ENCODE measurements at places on chromosomes 7 and 10. TPM values are rescaled to one million over a fixed set of nuclear protein-coding genes. Genes with fewer than 3 reads are reported as not detected.

GRCh38 chr10:30752481-30752881, 122.9 kb upstream of the LYZL2 start:
- no peak overlapping the region for H3K4me3 ChIP-seq
- no peaks in the 10 kb centered on the region for H3K36me3 ChIP-seq
- no peak overlapping the region for H3K27ac ChIP-seq
- peaks cover 16% of the 10 kb centered on the region for H3K27me3 ChIP-seq
- H3K4me1 ChIP-seq = no peaks in the 10 kb centered on the region

DNA sequence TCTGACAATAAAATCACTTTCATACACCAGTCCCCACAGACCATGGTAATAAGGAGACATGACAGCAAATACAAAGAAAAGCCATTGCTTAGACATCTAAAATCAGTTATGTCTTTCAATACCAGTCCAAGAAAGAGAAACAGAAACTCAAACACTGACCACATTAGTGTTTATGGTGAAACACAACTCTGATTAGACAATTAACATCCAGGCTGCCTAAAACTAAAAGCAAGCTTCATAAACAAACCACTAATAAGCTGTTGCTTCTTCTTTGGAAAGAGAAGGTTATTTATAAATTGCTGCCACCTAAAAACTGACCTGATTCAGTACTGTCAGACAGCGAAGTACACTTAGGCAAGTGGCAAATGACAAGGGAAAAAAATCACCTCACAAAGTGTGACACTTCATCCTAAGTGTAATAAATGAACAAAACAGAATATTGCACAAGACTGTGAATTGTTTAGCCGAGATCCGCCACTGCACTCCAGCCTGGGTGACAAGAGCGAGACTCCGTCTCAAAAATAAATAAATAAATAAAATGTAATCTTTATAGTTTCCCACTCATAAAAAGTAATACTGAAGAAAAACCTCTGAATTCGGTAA, 277.4 kb downstream of the PARD3 start:
- H3K4me3 ChIP-seq = no peak overlapping the region
- no peaks in the 10 kb centered on the region for H3K36me3 ChIP-seq
- H3K27me3 ChIP-seq = no peaks in the 10 kb centered on the region

DNA sequence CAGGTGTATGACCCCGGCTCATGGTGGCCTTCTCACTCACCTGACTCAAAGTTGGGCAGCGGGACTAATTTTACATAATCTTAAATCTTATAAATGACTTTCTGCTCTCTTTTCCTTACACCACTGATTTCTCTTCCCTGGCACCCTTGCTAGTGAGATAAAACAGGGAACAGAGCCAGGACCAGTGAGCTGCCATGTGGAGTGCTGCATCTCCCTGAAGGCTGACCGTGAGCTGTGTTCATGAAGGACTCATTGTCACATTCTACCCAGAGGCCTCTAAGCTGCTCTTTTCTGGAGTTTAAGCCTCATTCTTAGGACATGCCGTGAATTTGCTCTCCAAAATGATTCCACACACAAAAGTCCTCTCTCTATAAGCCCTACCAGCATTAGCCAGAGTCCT, 762.3 kb downstream of the AUTS2 start:
- DNase-seq = no peak
- no peak overlapping the region for H3K4me3 ChIP-seq
- no peaks in the 10 kb centered on the region for H3K27me3 ChIP-seq
- H3K27ac ChIP-seq = no peak overlapping the region
- peaks cover 1% of the 10 kb centered on the region for H3K36me3 ChIP-seq
- H3K4me1 ChIP-seq = peaks cover 10% of the 10 kb centered on the region

DNA sequence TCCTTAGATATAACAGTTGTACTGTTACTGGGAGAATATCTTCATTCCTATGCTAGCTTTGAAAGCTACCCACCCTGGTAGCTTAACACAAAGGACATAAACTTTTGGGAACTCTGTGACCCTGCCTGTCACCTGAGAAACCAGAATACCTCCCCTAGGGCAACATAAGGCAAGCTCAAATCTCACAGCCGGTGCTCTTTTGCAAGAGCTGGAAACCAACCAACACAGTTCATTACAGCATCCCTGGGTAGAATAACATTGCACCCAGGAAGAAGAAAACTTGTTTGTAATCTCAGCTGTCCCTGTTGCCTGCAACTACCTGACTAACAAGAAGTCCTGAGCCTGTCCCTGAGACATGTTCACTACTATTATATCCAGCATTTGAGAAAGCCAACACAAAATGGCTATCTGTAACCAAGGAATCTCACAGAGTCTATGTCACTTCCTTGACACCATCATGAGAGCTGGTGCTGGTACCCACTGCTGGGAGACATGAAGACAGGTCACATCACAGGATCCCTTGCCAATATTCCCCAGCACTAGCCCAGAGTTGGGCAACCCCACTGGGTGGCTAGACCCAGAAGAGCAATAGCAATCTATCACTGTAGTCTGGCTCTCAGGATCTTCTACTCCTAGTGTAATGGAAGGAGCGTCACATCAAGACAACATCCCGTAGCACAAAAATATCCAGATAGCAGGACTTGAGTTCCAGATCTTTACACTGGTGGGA, 31.3 kb downstream of the AKR1C3 start:
- H3K4me3 ChIP-seq = no peak overlapping the region
- H3K27me3 ChIP-seq = no peaks in the 10 kb centered on the region
- no peak for DNase-seq
- H3K27ac ChIP-seq = no peak overlapping the region

DNA sequence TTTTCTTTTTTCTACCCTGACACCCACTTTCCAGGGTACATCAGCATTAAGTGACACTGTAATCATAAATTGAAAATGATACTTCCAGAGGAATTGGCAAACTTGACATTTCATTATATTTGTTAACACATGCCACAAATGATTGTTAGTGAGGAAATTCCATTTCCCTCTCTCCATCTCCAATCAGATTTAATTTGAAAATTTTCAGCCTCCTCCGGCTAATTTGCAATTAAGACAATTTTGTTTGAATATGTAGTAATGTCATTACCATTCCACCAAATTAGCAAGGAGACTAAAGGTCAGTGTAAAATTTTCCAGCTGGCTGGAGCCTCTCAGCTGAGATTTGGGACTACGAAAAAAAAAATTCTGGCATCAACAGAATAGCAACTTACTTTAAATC, 242.7 kb downstream of the FOXP2 start:
- H3K27ac ChIP-seq = no peak overlapping the region
- no peaks in the 10 kb centered on the region for H3K4me1 ChIP-seq
- no peak overlapping the region for H3K4me3 ChIP-seq
- no peak for DNase-seq

- H3K4me1 ChIP-seq = no peaks in the 10 kb centered on the region
These were observed 450.9 kb upstream of the CNTNAP2 start for GRCh38 chr7:145665499-145666258.

DNA sequence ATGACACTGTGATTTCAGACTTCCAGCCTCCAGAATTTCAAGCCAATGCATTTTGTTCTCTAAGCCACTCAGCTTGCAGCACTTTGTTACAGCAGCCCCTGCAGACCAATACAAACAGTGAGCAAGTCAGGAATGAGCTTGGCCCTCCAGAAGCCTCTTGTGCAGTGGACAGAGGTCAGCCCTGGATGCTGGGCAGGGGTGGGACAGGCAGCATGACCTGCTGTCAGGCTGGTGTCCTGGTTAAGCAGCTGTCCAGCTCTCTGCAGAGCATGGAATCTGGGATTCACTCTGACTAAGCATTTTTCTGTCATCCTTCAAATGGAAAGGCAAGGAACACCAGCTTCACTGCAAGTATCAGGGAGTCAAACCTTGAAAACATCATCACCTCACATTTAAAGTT, 85.5 kb upstream of the GDF10 start:
- no peak for DNase-seq
- H3K4me3 ChIP-seq = no peak overlapping the region
- no peak overlapping the region for H3K27ac ChIP-seq
- H3K4me1 ChIP-seq = no peaks in the 10 kb centered on the region

GRCh38 chr10:844552-844951, 87.0 kb downstream of the LARP4B start:
- no peak for DNase-seq
- peaks cover 32% of the 10 kb centered on the region for H3K4me1 ChIP-seq
- H3K27ac ChIP-seq = no peak overlapping the region
- peaks cover 78% of the 10 kb centered on the region for H3K36me3 ChIP-seq

GRCh38 chr7:55980266-55980665, 15.9 kb downstream of the NIPSNAP2 start:
- DNase-seq = no peak
- peaks cover 62% of the 10 kb centered on the region for H3K36me3 ChIP-seq
- no peak overlapping the region for H3K27ac ChIP-seq
- H3K4me1 ChIP-seq = peaks cover 5% of the 10 kb centered on the region
- no peaks in the 10 kb centered on the region for H3K27me3 ChIP-seq

DNA sequence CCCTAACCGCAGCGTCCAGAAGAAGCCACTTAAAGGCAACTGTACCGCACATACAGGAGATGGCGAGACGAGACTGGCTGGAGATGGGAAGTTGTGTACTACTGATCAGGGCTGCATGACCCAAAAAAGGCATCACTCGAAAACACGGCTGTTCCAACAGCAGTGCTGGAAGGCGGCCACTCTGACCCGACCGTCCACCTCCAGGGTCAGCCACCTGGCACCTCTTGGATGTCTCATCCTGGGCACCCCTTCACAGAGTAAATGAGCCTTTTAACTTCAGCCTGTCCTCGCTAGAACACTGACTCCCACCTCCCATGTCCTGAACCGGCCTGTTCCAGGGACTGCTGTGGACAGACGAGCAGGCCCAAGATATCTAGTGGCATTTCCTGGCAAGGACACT, 180.7 kb downstream of the DIP2C start:
- no peak overlapping the region for H3K27ac ChIP-seq
- peaks cover 21% of the 10 kb centered on the region for H3K4me1 ChIP-seq
- DNase-seq = no peak
- peaks cover 20% of the 10 kb centered on the region for H3K27me3 ChIP-seq
- H3K4me3 ChIP-seq = no peak overlapping the region

- no peaks in the 10 kb centered on the region for H3K36me3 ChIP-seq
- DNase-seq = no peak
- H3K4me3 ChIP-seq = no peak overlapping the region
- no peaks in the 10 kb centered on the region for H3K27me3 ChIP-seq
- H3K27ac ChIP-seq = no peak overlapping the region
- no peaks in the 10 kb centered on the region for H3K4me1 ChIP-seq
These were observed 178.6 kb downstream of the POLR1F start for GRCh38 chr7:19530261-19530660.

GRCh38 chr7:84055904-84056605, 138.5 kb downstream of the SEMA3A start:
- no peak for DNase-seq
- no peaks in the 10 kb centered on the region for H3K36me3 ChIP-seq
- H3K27me3 ChIP-seq = no peaks in the 10 kb centered on the region

- H3K4me1 ChIP-seq = peaks cover 20% of the 10 kb centered on the region
- no peak for DNase-seq
- no peak overlapping the region for H3K27ac ChIP-seq
- no peak overlapping the region for H3K4me3 ChIP-seq
These were observed 203.1 kb downstream of the ZMYND11 start for GRCh38 chr10:338171-339037.

- peaks cover 29% of the 10 kb centered on the region for H3K4me1 ChIP-seq
- no peak overlapping the region for H3K27ac ChIP-seq
- H3K4me3 ChIP-seq = no peak overlapping the region
- DNase-seq = no peak
- peaks cover 16% of the 10 kb centered on the region for H3K36me3 ChIP-seq
These were observed 39.5 kb downstream of the RSU1 start for GRCh38 chr10:16777473-16778370.

DNA sequence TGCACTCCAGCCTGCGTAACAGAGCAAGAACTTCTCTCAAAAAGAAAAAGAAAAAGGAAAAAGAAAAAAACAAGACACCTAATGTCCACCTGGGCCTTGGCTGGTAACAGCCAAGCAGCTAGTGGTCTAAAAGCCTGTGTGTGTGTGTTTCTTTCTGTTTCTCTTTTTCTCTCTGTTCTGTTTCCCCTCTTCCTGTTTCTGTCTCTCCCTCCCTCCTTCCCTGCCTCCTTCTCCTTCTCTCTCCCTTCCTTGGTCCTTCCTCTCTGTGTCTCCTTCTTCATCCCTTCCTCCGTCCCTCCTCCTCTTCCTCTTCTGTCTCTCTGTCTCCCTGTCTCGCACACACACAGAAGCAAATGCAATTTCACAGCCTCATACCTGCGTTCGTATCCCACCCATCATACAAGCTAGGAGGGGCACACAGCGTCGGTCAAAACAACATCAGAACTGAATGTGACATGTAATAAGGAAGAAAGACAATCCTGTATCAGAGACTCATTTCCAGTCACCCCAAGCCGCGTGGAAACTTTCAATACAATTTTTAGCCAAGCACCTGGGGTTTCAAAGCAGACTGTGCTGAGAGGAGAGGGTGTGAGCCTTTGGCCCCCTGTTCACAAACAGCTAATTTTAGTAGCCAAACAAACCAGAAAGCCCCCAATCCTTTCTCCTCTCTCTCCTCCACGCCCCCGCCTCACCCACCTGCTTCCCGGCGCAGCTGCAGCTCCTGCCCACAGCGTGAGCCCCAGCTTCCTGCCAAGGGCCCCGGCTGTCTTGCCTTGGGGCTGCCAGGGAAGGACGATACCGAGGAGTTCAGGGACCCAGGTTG, 50.2 kb upstream of the GNA12 start:
- H3K36me3 ChIP-seq = no peaks in the 10 kb centered on the region
- H3K27ac ChIP-seq = peak overlapping the region; percentile 74
- peak overlapping the region; percentile 75 for H3K4me3 ChIP-seq
- peak; percentile 35 for DNase-seq
- H3K4me1 ChIP-seq = peaks cover 34% of the 10 kb centered on the region

GRCh38 chr10:52100011-52100547, 214.0 kb upstream of the DKK1 start:
- no peaks in the 10 kb centered on the region for H3K27me3 ChIP-seq
- no peak overlapping the region for H3K27ac ChIP-seq
- no peak for DNase-seq
- H3K36me3 ChIP-seq = no peaks in the 10 kb centered on the region

- H3K27me3 ChIP-seq = no peaks in the 10 kb centered on the region
- peaks cover 65% of the 10 kb centered on the region for H3K36me3 ChIP-seq
- no peak overlapping the region for H3K4me3 ChIP-seq
- H3K4me1 ChIP-seq = no peaks in the 10 kb centered on the region
- DNase-seq = no peak
These were observed 29.5 kb downstream of the SGPL1 start for GRCh38 chr10:70845256-70845655.

Gene SNX10
- 32.3 TPM for total RNA-seq

Gene SPDYE9
- not detected for total RNA-seq

Gene UTF1
- total RNA-seq = not detected

Gene NEURL1
- 0.93 TPM for total RNA-seq

Gene HELLS
- 27.3 TPM for total RNA-seq

Gene HMX2
- 0.13 TPM for total RNA-seq

Gene PRF1
- 0.61 TPM for total RNA-seq
